ENCODE measurements at places on chromosomes 13 and 19.

DNA sequence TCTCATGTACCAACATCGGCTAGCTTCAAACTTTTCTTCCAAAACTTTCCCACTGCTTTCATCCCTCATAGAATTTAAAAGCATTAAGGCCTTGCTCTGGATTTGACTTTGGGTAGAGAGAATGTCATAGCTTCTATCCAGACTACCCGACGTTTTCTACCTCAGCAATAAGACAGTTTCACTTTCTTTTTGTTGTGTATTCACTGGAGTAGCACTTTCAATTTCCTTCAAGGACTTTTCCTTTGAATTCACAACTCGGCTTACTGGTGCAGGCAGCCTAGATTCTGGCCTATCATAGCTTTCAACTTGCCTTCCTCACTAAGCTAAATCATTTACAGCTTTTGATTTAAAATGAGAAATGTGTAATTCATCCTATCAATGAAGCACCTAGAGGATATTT lies 420.4 kb upstream of the GPC6 start:
- peak; percentile 53 for DNase-seq

DNA sequence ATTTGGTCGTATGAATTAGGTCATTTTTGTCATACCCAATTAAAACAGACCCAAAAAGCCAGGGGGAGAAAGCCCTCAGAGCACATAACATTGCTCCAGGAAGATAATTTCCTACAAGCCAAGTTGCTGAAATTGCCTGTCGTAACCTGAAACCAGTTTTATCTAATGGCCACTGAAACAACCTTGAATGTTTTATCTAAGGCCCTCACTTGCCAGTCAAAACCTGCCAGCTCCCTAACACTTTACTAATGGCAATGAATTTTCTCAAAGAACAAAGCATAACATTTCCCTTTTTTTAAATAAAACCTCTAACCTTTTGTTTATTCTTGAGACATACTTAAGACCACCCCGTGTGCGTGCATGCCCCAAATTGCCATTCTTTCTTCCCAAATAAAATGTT lies 496.2 kb upstream of the KLHL1 start:
- DNase-seq: no peak

DNA sequence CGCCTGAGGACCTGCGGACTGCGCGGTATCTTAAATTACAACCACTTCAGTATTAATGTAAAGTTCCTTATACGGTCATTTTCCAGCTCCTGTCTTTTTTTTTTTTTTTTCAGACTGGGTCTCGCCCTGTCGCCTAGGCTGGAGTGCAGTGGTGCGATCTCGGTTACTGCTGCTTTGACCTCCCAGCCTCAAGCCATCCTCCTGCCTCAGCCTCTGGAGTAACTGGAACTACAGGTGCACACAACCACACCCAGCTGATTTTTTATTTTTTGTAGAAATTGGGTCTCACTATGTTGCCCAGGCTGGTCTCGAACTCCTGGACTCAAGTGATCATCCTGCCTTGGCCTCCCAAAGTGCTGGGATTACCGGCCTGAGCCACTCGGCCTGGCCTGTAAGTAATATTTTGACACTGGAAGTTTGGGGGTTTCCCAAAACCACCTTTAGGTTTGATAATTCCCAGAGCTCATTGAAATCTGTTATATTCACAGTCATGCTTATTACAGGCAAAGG lies 406 bp upstream of the EID2B start:
- DNase-seq: no peak

- no peak for DNase-seq
These were observed 31.7 kb downstream of the ARHGAP35 start for GRCh38 chr19:46892252-46893179.

DNA sequence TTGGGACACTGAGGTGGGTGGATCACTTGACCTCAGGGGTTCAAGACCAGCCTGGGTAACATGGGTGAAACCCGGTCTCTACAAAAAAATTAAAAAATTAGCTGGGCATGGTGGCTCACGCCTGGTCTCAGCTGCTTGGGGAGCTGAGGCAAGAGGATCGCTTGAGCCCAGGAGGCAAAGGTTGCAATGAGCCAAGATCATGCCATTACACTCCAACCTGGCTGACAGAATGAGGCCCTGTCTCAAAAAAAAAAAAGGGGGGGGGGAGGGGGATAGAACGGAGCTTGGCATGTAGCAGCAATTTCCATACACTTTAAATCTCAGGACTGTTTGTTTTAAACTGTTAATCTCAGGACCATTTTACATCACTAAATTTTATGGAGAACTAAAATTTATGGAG lies 2.2 kb downstream of the ACP7 start:
- DNase-seq: no peak

DNA sequence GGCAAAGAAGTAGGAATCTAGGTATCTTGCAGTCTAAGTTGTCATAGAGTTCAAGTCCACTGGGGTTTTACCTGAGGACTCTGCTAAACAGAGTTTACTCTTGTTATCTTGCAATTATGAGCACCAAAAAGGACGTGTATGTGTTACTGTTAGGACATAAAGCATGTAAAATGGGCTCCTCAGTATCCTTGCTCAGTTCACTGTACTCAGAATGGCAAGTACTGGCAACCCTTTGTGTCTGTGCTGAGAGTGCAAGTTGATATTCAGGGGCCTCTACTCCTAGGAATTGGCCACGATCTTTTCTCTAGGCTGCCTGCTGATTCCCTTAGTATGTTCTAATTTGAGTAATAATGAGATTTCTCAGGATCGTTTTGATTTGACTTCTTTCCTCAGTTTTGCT lies 13.3 kb downstream of the TDRD3 start:
- DNase-seq: no peak

DNA sequence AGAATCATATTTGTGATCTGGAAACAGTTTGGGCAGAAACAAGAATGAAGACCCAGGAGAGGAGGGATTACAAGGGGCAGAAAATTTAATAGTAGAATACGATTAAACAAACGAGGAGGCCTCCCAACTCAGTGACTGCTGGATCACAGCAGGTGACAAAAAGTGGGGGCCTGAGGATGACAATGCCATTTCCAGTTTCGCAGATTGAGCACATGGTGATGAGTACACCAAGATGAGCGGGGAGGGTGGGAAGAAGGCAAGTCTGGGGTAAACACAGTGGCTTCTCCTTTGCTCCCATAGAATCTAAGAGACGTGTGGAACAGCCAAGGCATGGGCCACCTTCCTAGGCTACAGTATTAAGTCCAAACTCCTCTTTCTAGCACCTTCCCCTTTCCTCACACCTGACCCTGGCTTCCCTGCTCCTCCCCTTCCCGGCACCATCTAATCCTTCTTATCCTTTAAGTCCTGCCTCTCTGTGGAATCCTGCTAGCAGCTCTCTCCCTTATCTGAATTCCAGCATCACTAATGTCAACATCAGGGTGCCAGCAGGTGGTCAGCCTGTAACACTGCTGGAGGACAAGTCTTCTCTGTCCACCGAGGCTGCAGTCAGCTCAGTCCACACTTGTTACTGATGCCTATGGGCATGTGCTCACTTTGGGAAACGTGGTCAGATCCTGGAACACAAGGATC lies 13.5 kb downstream of the ATP7B start:
- no peak for DNase-seq

DNA sequence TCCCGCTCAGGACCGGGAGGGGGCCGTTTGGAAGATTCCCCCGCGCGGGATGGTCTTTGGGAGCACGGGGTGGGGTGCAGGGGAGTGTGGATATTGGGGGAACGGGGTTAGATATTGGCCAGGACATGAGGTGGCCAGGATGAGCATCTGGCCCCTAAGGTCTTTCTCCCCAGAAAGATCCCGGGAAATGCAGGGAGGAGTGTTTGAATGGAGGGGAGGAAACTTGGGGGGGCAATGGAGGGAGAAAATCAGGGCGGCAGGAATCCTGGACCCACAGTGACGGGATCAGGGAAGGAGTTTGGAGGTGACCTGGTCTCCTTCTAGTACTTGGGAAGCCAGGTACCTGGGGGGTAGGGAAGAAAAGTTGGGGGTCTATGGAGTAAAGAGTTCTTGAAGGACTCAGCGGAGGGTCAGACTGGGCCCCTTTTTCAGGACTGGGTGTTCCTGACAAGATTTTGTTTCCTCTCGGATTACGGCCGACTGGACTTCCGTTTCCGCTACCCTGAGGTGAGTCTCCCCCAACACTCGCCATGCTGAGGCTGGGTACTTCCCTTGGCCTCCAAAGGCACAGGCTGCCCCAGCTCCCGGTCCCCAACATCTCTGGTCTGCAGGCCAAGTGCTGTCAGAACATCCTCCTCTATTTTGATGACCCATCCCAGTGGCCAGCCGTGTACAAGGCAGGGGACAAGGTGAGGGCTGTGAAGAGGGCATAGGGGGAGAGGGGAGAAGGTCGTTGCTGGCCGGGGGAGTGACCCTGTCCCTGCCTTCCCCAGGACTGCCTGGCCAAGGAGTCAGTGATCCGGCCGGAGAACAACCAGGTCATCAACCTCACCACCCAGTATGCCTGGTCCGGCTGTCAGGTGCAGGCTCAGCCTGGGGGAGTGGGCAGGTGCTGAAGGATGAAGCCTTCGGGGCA lies 989 bp downstream of the TMEM145 start:
- no peak for DNase-seq

GRCh38 chr19:1171755-1172352 lies 2.2 kb downstream of the SBNO2 start:
- peak; percentile 48 for DNase-seq
